ENCODE measurements at places on chromosomes 3 and 15. TPM values are rescaled to one million over a fixed set of nuclear protein-coding genes. Genes with fewer than 3 reads are reported as not detected.

DNA sequence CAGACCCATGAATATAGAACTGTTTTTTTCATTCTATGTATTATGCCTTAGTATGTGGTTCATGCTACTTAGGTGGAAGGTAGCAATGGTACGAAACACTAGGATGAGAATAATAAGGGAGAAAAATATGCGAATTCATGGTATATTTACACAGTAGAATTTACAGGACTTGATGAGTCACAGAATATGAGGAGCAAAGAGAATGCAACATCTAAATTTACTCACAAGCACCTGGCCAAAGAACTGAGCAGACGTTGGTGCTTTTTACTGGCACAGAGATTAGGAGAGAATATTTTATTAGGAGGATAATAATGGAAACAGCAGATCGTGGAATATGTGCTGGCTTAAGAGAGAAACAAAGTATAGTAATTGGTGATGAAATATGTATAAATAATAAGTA lies 785.4 kb upstream of the ROBO1 start:
- DNase-seq, result no peak

DNA sequence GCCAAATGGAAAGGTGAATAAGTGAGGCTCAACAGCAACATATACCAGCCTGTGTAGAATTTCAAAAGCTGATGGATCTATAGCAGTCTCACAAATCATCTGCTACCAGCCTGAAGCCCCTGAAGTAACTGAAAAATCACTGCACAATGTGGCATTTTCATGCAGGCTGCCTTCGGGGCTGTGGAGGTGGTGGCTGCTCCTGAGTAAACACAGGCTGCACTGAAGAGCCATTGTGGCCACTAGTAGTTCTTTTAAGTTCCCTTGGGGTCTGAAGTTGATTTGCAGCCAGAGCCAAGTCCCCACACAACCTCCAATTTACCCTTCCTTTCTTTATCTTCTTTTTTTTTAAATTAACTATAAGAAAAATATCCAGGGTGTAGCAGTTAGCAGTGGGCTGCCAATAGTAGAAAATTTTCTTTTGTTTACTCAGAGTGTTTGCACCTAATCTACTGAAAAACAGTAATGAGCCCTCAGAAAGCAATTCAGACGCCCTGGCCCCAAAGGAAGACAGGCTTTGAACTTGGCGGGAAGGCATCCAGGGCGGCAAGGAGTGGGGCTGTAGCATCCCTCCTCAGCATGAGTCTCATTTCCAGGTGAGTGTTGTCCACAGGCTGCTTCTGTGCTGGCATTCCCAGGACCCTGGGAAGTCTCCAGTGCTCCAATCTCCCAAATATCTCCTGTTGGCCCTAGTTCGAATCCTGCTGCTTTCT lies 13.3 kb upstream of the SUSD5 start:
- DNase-seq, result no peak

- DNase-seq, result no peak
Measured at GRCh38 chr3:129606636-129607390, at the start of gene PLXND1. Gene PLXND1, minus strand, starts transcription at chr3:129606676. Its CDS starts 37 bp downstream, at chr3:129606639.

DNA sequence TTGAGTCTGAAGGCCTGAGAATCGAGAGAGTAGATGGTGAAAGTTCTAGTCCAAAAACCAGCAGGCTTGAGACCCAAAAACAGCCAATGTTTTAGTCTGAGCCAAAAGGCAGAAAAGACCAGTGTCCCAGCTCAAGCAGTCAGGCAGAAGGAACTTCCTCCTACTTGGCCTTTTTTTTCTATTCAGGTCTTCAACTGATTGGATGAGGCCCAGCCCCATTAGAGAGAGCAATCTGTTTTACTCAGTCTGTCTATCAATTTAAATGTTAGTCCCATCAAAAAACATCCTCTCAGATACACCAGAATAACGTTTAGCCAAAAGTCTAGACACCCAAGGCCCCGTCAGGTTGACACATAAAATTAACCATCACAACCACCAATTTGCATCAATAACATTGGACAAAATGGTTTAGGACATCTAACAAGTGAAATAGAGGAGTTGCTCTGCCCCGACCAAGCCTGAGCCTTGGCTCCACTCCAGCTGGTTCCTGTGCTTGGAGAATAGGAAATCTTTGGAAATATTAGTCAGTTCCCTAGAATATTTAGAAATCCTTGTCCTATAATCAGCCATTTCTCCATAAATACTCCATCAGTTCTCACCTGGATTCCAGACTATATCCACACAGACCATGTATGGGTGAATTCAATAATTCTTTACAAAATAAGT lies 51.4 kb upstream of the LIPC start:
- DNase-seq, result no peak

The IREB2 gene
- total RNA-seq, result 71.7 TPM
